ENCODE measurements at places on chromosomes 4 and X. TPM values are rescaled to one million over a fixed set of nuclear protein-coding genes. Genes with fewer than 3 reads are reported as not detected.
A peak's percentile ranks its signal among the peaks of the same experiment; 100 is the strongest.

GRCh38 chr4:89379511-89380044, 72.0 kb upstream of the GPRIN3 start:
- DNase-seq, result no peak

GRCh38 chr4:48340276-48340964, 909 bp upstream of the SLAIN2 start:
- peak; percentile 68 for DNase-seq

Gene TRIM75
- 0.07 TPM for polyA plus RNA-seq

DNA sequence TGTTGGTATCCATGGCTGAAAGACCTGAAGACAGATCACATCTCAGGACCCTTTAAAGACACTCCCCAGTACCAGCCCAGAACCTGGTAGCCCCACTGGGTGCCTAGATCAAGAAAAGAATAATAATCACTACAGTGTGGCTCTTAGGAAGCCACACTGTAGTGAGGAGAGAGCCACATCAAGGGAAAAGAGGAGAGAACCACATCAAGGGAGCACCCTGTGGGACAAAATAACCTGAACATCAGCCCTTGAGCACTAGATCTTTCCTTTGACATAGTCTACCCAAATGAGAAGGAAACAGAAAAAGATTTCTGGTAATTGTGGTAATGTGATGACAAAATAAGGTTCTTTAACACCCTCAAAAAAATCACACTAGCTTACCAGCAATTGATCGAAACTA, 15.3 kb downstream of the RTL3 start:
- no peak for DNase-seq

Gene ASB12
- polyA plus RNA-seq, result 21.4 TPM

GRCh38 chr4:46839128-46839527, 69.9 kb downstream of the COX7B2 start:
- no peak for DNase-seq

DNA sequence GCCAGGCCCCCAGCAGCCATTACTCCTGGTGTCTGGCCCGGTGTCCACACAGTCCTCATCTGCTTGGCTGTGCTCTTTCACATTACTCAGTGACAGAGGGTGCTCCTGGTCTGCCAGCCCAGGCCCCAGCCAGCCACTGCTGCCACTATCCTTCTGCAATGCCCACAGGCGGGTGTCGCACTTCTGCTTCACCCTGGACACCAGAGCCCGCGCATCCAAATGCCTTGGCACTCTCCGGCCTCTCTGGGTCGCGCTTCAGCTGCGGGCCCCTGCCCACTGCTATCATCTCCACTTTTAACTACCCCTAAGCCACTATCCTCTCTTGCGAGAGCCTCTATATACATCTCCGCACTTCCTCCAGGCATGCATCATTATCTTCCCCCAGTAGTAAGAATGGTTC, 76.4 kb upstream of the UCP1 start:
- DNase-seq, result no peak

GRCh38 chrX:110442635-110443034, 84.0 kb downstream of the RTL9 start:
- no peak for DNase-seq

Gene PPP1R2C
- polyA plus RNA-seq, result not detected

- no peak for DNase-seq
Measured at GRCh38 chrX:133897593-133898163, 87.7 kb downstream of the GPC3 start.

Gene MORF4L2
- 272 TPM for polyA plus RNA-seq

Gene MAGEC3
- 0.30 TPM for polyA plus RNA-seq

- no peak for DNase-seq
Measured at GRCh38 chrX:153600032-153600373, 1.1 kb upstream of the CCNQ start.

Gene KDR
- polyA plus RNA-seq, result 53.4 TPM

GRCh38 chr4:116361790-116362189, 723.6 kb downstream of the TRAM1L1 start:
- DNase-seq, result no peak

- peak; percentile 89 for DNase-seq
Measured at GRCh38 chr4:56757821-56758411, 63.6 kb downstream of the SPINK2 start.

DNA sequence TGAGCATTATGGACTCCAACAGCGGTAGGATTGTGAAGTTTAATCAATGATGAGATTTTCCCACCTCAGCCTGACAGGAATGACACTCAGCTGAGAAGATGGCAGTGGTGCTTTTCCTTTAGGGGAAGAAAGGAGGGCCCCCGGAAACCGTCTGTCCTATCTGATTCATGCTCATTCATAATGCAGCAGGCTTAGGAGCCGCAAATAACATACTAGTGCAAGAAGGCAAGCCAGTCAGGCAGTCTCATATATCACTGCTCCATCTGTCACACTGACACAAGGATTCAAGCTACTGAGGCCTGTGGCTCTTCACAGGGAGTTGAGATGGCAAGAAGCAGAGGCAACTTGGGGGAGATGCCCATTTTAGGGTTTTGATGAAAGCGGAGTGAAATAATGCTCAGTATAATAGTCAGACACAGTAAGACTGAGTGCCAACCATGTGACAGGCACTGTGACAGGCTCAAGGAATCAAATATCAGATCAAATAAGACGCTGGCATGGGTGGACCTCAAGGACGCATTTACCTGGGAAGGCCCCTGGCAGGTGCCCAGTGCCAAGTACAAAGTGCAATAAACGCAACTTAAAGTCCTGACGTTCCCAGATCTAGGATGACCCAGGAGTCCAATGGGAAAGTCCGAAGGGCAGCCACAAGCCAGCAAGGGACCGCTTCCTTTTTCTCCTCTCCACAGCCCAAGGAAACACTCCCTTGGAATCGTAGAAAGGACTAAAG, 63.4 kb downstream of the FHDC1 start:
- DNase-seq, result no peak

- DNase-seq, result no peak
Measured at GRCh38 chrX:129932821-129933321, 26.9 kb downstream of the UTP14A start.

Gene CCDC158
- polyA plus RNA-seq, result 0.86 TPM

Gene SSX3
- not detected for polyA plus RNA-seq

Gene CITED1
- polyA plus RNA-seq, result 7.9 TPM

- no peak for DNase-seq
Measured at GRCh38 chrX:2628751-2629315, 62.3 kb upstream of the CD99 start.

Data from muscle of back (tissue), 13 donors.